ENCODE measurements at places on chromosomes 1 and 21.

DNA sequence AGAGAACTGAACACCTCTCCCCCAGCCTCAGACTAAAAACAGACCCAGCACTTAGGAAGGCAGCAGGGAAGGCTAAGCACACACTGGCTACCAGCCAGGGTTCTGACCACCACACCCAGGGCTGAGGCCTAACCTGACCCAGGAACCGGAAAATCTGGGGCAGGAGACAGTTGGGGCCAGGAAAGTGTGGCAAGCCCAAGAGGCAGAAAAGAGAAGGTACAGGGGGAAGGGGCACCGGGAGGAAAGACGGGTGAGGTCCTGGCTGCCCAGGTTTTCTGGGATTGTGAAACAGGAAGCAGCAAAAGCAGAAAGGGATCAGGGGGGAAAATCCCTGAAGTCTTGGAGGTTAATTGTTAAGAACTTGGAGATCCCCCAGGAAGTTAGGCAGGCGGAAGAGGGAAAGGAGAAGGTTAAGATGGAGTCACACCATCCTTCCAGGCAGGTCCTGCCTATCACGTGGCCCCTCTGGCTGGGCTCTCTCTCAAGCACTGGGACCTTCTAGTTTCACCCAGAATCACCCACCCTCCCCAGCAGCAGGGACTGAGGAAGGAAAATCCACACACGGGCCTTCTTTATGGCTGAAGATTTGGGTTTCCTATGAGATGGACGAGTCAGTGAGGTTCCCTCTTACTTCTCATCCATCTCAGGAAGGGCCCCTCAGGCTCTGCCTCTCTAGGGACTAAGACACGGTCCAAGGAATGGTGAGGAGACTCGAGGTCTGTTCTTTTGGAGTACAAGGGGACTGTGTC is 2.6 kb downstream of the HDGF start:
- DNase-seq = no peak

- DNase-seq = no peak
These were observed 316.0 kb downstream of the VAV3 start for GRCh38 chr1:107649023-107649422.

- DNase-seq = no peak
These were observed 27.8 kb downstream of the PIGM start for GRCh38 chr1:160004001-160004400.

- no peak for DNase-seq
These were observed 186.7 kb downstream of the FOXD2 start for GRCh38 chr1:47624531-47624930.

- DNase-seq = no peak
These were observed 46.7 kb downstream of the LPGAT1 start for GRCh38 chr1:211783897-211784296.
